ENCODE measurements at places on chromosomes 11 and 22. TPM values are rescaled to one million over a fixed set of nuclear protein-coding genes. Genes with fewer than 3 reads are reported as not detected.

The C11orf87 gene
- not detected for total RNA-seq

The SSTR3 gene
- total RNA-seq = not detected

The OR8D4 gene
- not detected for total RNA-seq

The OR2AG2 gene
- not detected for total RNA-seq

The GLYATL2 gene
- total RNA-seq = not detected

The FOLH1 gene
- 4.6 TPM for total RNA-seq

The BRMS1 gene
- 23.1 TPM for total RNA-seq

The CHRDL2 gene
- 6.1 TPM for total RNA-seq

The ACCS gene
- 52.6 TPM for total RNA-seq

The NRGN gene
- 0.95 TPM for total RNA-seq

GRCh38 chr22:33896154-33896553 is 24.1 kb downstream of the LARGE1 start:
- no peak for DNase-seq

GRCh38 chr11:86182976-86183584 is 61.5 kb upstream of the EED start:
- no peak for DNase-seq

DNA sequence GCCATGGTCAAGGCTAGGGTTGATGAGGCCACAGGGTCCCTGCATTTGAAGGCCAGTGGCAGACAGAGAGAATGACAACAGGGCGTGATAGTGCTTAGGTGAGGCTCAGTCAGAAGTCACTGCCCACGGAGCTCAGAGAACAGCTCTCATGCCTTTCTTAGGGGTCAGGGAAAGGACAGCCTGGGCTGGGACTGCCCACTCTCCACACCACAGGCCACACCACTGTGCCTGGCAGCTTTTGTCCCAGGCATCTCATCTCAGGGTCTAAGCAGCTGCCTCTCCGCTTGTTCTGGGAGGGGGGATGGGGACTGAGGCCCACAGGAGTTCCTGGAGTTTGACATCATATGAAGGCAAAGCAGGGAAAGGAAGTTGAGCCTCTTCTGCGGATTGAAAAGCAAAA is 150.2 kb upstream of the B3GAT1 start:
- DNase-seq = peak; percentile 17

DNA sequence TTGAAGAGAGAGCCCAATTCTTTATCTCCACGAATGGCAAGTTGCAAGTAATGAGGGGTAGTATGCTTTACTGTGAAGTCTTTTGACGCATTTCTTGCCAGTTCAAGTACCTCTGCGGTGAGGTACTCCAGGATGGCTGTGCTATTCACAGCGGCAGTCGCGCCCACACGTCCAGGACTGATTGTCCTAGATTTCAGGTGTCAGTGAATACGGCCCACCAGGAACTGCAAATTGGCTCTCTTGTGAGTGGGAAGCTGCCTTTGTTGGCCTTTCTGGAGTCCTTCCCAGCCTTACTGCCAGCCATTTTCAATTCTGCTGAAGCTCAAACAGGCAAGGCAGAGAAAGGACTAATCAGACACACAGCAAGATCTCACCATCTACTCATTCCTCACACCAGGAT is 8.5 kb downstream of the PPFIA1 start:
- no peak for DNase-seq

GRCh38 chr11:34585304-34585734 is 35.6 kb upstream of the EHF start:
- no peak for DNase-seq

- DNase-seq = no peak
These were observed 12.6 kb upstream of the UCP2 start for GRCh38 chr11:73995247-73995646.

DNA sequence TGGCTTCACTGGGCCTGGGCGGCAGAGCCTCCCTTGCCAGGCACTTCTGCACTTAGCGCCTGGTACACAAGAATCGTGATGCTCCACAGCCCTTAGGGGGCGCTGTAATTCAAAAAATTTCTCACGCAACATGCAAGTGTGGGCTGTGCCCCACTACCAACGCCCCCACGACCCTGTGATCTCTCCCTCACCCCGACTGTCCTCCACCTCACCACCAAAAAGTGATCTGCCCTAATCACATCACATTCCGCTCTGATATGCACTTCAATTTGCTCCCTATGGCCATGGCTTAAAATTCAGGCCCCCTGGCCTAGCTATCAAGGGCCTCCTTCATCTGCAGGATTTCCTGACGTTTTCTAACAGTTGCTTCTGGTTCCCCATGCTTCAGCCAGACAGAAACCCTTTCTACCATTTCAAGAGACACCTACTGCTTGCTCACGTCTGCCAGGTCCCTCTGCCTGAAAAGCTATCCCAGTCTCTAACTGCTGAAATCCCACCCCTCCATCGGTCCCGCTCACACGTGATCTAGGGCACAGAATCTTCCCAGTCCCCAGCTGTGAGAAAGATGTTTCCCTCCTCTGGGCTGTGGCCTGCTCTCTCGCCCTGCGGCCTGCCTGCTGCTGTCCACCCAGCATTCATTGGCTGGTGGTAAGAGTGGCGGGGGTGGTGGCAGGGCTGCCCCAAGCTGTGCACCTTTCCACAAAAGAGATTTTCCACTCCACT is 27.9 kb upstream of the LRRC32 start:
- no peak for DNase-seq

GRCh38 chr22:46911346-46911745 is 148.9 kb downstream of the TBC1D22A start:
- DNase-seq = no peak

- DNase-seq = no peak
These were observed 31.3 kb downstream of the TMEM123 start for GRCh38 chr11:102421261-102421660.

GRCh38 chr11:63667995-63668795 is 3.0 kb downstream of the ATL3 start:
- DNase-seq = no peak

DNA sequence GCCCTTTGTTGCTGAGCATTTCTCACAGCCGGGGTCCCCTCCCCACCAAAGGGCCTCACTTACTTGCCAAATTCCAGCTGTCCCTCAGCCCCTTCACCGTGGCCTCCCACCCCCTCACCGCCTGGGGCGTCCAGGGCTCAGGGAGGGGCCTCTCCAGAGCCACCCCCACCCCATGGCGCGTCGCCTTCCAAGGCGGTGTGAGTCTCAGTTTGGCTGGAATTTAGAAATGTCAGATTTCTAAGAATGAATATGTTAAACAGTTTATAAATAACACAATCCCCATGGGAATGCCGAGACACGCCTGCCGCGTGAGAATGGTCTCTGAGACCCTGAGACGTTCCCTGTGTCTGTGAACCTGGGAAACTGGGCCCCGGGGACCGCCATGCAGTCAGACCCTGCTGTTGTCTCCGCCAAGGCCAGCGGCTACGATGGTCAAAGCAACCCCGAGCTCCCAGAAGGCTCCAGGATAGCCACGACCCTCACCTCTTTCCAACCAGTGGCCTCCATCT is 28.9 kb downstream of the CELSR1 start:
- DNase-seq = no peak

GRCh38 chr11:69275178-69275577 is 18.8 kb upstream of the MYEOV start:
- no peak for DNase-seq

DNA sequence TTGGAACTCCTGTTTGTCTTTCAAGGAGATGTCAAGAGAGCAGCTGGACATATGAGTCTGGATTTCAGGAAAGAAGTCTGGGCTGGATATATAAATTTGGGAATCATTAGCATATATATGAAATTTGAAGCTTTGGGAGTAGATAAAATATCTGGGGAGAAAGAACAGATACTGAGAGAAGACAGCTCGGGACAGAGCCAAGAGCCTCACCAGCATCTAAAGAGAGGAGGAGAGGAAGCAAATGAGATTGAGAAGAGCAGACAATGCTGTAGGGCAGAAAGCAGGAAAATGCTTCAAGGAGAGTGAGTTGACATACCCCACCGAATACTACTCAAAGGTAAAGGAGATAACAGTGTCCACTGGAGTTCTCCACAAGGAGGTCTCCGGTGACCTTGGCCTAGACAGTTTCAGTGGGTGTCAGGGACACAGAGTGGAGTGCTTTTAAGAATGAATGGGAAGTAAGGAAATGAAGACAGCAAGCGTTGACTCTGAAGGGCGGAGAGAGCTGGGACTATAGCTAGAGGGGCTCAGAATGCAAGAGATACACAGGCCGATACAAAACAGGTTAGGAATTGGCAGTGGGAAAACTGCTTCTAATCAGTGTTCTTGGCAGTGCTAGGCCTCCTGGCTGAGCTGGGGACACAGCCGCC is 862 bp downstream of the APBB1 start:
- DNase-seq = no peak

DNA sequence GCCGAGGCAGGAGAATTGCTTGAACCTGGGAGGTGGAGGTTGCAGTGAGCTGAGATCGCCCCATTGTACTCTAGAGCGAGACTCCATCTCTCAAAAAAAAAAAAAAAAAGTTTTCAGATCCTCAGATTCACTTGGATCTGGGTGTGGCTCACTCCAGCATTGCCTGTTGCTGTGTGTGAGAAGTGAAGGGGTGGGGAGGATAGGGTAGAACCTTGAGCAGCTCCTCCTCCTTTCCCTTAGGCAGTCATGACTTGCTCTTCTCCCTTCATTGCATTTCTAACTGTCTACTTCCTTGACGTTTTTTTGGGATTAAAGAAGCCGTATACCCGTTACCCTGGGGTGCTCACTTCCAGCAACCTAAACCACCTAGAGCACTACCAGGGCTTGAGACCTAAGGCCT is 63.1 kb upstream of the YWHAH start:
- DNase-seq = no peak

DNA sequence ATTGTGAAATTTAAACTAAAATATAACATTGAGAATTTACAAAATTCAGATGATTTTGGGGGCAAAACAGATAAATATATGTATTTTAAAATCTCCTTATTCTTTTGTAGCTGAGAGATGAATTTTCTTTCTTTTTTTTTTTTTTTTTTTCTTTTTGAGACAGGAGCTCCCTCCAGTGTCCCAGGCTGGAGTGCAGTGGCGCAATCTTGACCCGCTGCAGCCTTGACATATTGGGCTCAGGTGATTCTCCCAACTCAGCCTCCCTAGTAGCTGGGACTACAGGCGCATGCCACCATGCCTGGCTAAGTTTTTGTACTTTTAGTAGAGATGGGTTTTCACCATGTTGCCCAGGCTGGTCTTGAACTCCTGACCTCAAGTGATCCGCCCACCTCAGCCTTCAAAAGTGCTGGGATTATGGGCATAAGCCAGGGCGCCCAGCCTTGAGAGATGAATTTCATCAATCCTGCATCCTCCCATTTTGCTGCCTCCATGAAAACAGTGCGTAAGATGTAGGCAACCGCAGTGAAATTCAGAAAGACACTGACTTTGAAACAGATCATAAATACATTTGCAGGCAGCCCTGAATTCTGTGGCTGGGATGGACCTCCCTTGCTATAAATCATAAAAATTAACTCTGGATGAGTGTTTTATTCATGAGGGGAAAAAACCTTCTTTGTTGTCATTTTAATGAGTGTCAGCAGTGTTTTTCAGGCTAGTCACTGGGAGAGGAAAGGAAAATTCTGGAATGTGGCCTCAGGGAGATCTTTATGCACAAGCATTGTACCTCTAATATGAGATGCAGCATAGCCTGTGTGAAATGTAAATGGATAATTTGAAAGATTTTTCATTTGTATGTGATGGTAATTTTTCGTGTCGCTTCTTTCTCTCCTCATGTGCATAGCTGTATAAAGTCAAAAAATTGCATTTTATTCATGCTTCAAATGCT is 14.4 kb downstream of the ELMOD1 start:
- no peak for DNase-seq

DNA sequence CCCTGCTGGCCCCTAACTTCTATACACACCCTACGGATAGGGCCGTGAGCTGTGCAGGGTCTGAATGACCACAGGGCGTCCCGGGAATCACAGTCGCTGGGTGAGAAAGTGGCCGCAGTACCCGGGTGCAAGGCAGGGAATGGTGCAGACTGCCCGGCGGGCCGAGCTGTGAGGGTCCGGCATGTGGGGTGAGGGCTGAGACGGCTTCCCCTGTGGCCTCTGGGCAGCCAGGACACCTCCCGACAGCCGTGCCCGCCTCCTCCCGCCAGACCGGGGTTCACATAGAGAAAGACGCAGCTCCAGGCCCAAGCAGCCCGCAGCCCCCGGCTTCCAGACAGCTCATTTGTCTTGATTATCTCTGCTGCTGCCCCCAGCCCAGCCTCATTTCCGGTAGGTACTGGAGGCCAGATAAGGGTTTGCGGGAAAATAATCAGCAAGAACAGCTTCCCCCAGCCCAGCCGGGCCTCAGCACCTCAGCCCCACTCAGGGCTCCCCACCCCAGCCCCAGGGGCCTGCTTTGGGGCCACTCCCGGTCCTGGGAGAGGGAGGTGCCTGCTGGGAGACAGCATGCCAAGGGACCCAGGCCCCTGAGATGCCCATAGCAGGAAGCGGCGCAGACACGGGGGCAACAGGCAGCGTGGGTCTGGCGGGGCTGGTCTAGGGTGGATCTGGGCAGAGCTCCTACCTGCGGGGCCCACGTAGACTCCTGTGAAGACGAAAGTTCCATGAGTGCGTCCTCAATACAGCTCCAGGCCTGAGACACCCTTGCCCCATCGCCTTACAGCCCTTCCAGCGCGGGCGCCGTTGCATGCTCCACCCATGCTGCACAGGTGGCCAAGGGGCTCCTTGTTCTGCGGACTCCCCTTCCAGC is 123.1 kb downstream of the BRD1 start:
- no peak for DNase-seq

DNA sequence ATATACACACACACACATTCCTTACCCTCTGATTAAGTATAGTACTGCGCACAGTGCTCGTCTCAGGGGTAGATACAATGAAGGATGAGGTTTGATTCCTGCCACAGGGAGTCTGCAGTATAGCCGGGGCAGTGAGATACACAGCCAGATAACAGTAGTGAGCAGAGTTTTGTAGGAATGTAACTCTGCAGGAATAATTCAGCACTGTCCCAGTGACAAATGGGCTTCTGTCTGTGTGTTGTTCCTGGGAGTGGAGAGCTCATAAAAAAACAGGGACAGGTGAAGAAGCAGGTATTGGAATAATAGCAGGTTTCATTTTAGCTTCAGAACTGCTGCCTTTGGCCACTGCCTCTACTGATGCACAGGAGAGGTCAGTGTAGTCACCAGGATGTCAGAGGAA is 85.3 kb upstream of the OR9Q1 start:
- DNase-seq = no peak

GRCh38 chr22:39439170-39439569 is 17.6 kb upstream of the MGAT3 start:
- no peak for DNase-seq

- no peak for DNase-seq
These were observed 165.1 kb downstream of the WNT11 start for GRCh38 chr11:76041208-76041607.

DNA sequence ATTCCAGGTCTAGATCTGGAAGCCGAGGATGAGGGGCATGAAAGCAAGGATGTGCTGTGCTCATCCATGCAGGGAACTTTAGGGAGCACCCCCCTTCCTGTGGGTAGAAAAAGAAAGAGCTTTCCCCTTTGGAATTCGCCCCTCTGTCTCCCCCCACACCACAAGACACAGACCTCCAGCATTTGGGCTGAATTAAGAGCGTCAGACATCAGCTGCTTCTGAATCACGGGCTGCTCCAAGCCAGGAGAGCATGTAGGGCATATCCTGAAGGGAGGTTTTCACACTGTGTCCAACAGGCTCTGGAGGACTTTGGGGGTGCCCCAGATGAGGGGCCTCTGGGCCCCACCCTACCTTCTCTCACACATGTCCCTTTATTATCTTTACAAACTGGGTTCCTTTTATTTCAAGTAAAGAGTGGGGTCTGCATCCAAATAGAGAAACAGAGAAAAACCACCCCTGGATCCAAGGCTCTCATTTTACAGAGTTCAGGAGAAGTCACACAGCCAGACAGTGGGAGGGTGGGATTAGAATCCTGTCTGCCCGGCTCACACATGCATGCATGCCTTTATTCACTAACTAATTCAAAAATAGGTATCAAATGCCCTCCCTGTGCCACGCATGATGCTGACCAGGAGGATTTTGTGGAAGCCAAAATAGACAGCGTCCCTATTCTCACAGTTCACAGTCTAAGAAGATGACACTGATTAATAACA is 52.8 kb downstream of the LRRC32 start:
- peak; percentile 54 for DNase-seq

Data from sigmoid colon (tissue), 7 donors.